Liver (tissue), 10 donors: ENCODE measurements at places on chromosomes 11 and 22.

DNA sequence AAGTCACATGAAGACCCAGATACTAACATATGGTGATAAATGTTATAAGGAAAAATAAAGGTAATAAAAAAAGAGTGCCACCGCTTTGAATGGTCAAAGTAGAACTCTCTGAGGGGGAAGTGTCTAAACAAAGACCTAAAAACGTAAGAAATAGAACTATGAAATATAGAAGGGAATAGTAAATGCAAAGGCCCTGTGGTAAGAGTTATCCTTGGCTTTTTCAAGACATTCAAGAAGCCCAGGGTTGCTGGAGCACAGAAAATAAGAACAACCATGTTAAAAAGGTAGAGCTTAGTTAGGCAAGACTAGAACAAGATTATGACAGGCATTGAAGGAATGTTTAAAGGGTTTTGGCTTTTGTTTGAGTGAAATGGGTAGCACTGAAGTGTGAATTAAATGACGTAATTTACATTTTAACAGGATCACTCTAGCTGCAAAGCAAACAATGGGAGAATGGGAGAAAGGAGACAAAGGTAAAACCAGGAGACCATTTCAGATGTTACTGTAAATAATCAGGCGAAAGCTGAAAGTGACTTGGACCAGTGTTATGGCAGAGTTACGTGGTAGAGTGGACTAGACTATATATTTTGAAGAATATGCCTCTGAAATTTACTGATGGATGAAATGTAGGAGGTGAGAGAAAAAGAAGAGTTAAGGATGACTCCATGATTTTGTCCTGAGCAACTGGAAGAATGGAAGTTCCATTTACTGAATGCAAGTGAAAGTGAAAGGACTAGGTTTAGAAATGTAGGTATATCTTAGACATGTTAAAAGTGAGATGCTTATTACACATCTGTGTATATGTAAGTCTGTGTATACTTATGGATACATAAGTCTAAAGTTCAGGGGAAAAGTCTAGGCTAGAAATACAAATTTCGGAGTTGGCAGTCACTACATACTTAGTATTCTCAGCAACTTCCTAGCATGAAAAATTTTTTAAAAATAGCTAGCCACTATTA lies 28.5 kb downstream of the BTBD10 start:
- DNase-seq: no peak

DNA sequence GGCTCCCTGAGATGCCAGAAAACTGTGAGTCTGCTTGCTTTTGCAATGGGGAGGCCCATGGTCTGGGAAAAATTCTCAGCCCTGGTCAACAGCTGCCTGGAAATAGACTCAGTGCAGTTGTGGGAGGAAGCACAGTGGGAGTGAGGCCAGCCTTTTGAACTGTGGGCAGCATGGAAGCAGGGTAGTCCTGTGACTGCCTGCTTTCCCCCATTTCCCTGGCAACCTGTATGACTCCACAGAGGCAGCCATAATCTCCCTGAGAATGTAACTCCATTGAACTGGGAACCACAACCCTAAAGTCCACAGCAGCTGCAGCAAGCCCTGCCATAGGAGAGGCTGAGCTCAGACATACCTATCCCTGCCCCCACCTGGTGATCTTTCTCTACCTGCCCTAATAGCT lies 494.6 kb upstream of the FAT3 start:
- DNase-seq: no peak

- DNase-seq: no peak
Measured at GRCh38 chr11:65262381-65262680, 569 bp downstream of the POLA2 start.

DNA sequence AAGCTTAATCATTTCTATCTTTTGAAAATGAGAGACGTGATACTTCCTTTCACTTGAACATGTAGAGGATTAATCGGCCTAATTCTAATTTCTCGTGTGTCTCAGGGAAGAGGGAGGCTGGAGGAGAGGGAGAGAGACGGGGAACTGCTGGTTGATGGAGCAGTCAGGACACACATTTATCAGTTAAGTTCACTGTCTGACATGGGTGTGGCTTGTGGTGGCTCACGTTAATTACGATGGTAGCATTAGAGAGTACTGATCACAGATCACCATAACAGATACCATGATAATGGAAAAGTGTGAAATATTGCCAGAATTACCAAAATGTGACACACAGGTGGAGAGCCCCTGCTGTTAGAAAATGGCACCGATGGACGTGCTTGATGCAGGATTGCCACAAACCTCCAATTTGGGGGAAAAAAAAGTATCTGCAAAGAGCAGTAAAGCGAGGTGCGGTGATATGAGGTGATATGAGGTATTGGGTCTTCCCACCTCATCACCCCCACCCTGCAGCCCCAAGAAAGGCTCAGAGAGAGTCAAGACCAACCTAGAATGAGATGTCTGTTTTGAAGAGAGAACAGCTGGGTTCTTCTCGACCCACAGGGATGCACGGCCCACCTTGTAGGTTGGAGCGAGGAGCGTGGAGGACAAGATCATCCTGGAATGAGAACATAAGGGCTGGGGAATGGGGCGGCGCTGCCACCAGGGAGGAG lies 19.7 kb downstream of the ZBED4 start:
- no peak for DNase-seq

- no peak for DNase-seq
Measured at GRCh38 chr22:42317691-42318547, 47.5 kb upstream of the TCF20 start.

DNA sequence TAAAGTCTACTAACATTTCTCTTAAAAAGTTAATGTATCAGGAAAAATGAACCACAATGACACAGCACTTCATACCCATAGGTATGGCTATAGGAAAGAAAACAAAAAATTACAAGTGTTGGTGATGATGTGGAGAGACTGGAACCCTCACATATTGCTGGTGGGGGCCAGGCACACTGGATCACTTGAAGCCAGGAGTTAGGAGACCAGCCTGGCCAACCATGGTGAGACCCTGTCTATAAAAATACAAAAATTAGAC lies 26.7 kb downstream of the TCF20 start:
- no peak for DNase-seq

- no peak for DNase-seq
Measured at GRCh38 chr11:113613619-113614018, 92.5 kb downstream of the TMPRSS5 start.

DNA sequence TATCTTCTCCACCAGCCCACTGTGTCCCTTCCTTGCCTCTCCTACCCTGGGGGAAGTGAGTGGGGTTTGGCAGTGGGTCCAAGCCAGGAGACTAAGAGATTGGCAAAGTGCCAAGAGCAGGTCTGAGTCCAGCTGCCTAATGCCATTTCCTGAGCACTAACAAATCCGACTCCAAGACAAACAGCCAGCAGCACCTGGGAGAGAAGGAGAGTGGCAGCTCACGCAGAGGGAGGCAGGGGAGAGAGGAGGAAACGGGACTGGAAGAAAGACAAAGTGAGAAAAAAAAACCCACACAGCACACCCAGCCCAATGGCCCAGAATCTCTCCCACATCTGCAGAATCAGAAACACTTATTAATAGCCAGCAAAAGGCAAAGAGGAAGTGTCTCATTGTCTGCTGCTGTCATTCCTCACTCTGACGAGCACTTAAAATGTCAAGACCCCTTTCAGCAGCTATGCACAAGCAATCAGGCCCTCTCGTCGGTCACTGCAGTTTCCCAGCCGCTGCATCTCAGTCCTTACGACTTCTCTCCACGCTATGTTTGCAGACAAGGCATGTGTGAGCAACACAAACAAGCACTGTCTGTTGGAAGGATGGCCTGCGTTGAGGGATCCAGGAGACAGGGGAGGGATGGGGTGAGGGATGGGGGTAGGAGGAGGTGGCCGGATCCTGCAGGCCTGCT lies 558.4 kb upstream of the CADM1 start:
- no peak for DNase-seq

GRCh38 chr22:46119093-46119728 lies 31.1 kb upstream of the PPARA start:
- no peak for DNase-seq

DNA sequence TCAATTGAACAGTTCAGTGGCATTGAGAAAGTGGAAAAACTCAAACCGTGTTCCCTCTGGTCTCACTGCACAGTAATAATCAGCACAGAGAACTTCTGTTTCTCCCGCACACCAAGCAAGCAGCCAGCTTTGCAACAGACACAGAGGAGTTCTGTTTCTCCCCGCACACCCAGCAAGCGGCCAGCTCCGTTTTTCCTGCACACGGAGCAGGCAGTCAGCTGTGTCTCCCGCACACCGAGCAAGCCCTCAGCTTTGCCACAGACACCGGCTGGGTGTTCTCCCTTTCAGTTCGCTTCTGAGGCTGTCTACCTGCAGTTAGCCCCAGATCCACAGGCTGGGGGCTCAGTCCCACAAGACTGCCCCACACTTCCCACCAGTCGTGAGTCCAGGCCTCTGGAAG lies 9.9 kb upstream of the TALDO1 start:
- no peak for DNase-seq

DNA sequence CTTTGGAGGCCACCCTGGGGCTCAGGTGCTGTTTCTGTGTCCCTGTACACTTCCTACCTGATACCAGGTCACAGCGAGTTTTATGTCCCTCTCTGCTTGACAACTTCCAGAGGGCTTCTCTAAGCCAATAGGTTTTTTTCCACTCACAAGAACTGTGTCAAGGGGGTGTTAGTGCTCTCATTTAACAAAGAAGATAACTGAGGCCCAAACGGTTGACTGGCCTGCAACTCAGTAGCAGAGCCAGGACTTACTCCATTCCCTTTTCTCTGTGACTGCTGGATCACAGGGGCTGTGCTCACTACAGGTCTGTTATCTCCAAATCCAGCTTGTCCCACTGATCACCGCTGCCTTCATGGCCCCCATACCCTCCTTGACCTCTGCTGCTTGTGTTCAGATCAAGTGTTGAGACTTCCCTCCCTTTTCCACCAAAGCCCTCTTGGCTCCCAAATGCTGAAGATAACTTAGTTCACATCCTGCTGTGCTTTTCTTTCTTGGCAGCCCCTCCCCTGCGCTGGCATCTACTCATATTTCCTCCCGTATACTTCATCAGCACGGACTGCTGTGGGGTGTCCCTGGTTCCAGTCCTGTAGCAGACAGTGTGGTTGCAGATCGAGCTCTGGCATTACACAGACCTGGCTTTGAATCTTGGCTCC lies 41.3 kb downstream of the POU2F3 start:
- DNase-seq: no peak

GRCh38 chr11:28674433-28675103 lies 566.4 kb downstream of the METTL15 start:
- no peak for DNase-seq

DNA sequence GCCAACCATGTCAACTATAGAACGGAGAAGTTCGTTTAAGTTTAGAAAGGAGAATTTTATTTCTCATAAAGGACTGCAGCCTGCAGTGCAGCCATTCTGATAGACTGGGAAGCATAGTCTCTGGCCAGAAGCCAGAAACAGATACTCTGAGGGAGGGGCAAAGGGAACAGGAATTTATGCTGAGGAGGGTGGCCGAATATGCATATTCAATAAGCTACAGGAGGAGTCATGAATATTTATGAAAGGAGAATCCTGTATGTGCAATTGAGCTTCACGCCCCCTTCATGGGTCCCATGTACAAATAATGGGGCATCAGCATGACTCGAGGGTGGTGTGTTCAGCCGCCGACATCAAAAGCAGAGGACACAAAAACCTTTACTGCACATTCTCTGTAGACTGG lies 199.9 kb downstream of the CWF19L2 start:
- no peak for DNase-seq

GRCh38 chr11:64687204-64687603 lies 35.8 kb downstream of the NRXN2 start:
- no peak for DNase-seq

DNA sequence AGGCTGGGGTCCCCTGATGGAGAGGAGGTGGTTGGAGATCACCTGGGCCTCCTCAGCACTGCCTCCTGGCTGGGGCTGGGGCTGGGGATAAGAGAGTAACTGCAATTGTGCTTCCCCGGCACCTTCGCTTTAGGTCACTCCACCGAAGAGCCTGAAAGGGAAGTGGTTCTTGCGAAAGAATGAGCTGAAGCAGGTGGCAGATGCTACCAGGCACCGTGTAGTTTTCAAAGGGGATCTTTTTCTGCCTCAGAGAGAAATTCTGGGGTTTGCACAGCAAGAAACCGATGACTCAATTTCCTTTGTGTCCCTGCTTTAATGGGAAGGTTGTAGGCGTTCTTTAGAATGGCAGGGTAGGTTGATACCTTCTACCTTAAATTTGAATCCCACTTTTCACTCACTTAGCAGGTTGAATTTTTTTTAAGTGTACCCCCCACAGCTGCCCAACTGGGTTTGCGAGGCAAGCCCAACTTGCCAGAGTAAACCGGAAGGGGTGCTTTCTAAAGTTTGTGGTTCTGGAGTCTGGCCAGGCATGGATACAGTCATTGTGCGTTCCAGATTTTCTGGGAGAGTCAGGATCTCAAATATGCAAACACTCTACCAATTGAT lies 5.3 kb downstream of the CD44 start:
- DNase-seq: no peak
